ENCODE measurements at places on chromosomes 5 and 9.
A peak's percentile ranks its signal among the peaks of the same experiment; 100 is the strongest.

- DNase-seq = no peak
These were observed 22.6 kb upstream of the SLC12A7 start for GRCh38 chr5:1134478-1134877.

DNA sequence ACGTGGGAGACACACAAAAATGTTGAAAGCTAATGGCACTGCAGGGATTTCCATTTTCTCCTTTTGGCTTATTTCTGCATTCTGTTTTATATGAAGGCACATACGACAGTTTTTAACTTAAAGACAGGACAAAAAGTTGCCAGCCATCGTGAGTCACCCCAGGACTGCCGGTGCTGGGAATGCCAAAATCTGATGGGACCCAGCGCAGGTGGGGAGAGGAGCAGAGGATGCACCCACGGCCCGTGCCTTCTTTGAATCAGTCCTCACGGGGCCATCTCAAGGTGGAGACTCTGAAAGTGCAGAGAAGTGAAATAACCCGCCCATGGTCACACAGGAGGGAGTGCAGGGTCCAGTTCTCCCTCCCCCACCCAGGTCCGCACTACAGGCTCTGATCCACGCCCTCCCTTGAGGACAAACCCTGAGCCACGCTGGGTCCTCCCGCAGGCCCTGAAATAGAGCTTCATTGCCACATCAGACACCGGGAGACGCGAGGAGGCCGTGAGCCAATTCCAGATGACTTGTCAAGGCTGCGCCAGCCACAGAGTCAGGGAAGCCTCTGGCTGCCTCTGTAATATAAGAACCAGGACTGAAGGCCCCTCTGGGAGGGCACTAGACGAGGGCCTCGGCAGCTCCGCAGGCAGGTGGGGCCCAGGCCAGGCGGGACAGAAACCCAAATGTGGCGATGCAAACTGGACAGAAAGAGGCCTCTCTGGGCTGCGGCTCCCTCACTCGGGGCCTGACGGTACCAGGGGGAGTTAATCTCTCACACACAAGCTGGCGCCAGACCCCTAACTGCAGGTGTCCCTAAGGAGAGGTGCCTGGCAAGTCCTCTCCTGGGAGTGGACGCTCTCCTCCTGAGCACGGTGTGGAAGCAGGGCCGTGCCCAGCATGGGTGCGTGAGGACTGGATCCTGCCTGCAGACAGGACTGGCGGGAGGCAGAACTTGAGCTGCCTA is 22.9 kb downstream of the ADAMTS2 start:
- peak; percentile 57 for DNase-seq

DNA sequence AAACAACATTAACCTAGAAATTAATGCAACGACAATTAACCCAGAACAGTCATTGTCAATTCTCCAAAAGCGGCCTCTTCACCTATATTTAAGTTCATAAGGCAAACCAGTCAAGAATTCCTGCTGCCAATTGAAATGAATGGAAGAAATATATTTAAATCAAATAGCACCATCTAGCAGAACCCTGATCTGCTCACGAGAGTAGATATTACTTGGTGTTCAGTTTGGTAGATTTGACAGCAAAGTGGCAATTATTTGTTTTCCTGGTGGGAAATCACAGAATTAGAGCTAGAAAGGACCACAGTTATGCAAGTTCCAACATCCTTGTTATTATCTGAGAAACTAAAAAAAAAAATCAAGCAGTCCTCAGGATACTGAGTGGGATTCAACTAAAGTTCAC is 2.3 kb downstream of the SSBP2 start:
- DNase-seq = no peak

DNA sequence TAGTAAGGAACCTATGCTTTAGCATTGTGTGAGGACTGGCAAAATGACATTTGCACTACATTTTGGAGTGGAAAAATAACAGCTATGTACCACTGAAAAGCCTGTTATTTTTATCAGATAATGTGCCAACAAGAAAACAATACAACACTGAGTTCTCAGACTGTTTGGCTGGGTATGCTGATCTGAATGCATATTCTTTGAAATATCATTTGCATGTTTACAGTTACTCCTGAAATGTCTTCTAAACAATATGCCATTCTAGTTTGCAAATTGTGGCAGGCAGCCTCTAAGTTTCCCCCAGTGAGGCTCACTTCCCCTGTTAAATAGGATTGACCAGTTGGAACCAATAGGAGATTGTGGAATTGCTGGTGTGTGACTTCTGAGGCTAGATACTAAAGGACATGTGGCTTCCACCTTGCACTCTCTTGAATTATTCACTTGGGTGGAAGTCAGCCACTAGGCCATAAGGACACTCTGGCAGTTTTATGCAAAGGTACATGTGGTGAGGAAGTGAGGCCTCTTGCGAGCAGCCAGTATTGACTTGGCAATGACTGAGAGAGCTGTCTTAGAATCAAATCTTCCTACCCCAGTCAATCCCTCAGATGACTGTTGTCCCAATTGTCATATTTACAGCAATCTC is 250.4 kb upstream of the PCSK5 start:
- DNase-seq = no peak

- no peak for DNase-seq
These were observed 38.4 kb upstream of the SMIM15 start for GRCh38 chr5:61200582-61201155.

GRCh38 chr9:131645078-131645776 is 94.6 kb downstream of the RAPGEF1 start:
- peak; percentile 28 for DNase-seq

GRCh38 chr9:120846906-120847305 is 4.2 kb upstream of the PSMD5 start:
- DNase-seq = no peak

DNA sequence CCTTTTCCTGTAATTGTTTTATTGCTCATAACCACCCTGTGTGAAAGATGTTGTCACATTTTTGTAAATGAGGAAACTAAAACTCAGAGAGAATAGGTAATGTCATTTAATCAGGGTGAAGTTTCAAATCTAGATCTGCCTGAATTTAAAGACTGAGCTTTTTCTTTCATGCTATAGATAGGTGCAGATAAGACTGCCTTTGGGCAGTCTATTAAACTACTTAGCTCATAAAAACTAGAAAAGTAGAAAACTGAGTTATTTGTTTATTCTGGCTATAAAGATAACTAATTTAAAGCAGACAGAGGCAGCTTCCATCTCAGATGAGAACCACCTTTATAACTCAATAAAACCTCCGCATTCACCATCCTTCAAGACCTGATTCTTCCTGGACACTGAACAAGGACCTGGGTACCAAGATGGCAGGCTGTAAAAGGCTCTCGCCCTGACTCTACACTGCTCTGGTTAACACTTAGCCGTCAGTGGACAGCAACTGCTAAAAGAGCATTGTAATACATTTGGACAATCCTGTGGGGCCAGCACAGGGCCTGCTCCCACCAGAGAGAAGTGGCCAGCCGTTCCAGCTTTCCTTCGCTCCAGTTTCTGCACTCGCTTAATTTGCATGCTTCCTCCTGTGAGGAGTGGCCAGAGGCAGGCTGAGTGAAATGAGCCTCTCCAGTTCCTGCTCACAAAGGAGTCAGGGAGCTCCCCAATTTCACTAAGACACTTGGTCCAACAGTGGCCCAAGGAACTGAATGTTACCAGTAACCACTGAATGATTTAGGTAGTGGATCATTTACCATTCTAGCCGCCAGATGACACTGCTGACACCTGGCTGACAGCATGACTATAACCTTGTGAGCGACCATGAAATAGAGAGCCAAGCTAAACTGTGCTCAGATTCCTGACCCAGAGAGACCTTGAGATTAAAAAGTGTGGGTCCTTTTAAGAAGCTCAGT is 566.4 kb downstream of the EFNA5 start:
- no peak for DNase-seq

DNA sequence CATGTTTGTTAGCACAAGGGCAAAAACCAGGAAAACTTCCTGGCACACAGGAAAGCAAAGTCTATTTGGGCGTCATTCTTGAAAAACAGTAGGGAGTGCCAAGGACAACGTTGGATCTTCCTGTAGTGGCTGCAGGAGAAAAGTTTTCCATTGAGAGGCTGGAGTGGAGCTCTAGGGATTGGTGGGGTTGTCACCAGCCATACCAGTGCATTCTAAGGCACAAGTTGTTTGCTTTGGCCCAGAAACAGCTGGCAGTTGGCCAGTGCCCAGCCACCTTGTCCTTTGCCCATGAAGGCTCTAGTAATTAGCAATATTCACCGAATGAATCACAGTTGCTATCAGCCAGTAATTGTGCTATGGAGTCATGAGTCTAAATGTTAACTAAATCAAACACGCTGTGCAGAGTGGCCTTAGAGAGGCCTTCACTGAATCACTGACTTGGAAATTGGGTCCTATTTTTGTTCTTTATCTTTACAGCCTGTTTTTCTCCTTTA is 26.4 kb downstream of the TNFSF15 start:
- DNase-seq = no peak

GRCh38 chr5:10091701-10092100 is 158.0 kb downstream of the ATPSCKMT start:
- no peak for DNase-seq

DNA sequence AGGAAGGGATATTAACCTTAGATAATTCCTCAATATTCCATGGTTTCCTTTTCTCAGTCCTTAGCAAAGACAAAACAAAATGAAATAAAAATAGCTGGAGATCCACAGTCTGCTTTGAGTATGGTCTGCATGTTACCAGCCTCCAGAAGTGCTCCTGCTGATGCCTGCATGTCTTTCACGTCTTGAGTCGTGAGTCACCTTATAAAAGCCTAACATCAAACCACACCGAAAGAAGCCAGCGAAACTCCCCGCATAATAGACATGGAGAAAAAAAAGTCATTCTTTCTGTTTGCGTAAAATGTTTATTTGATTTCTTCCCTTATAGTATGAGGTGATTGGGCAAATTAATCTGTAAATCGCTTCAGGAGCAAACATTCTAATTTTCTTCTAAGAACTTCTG is 380.5 kb downstream of the SLCO4C1 start:
- no peak for DNase-seq

DNA sequence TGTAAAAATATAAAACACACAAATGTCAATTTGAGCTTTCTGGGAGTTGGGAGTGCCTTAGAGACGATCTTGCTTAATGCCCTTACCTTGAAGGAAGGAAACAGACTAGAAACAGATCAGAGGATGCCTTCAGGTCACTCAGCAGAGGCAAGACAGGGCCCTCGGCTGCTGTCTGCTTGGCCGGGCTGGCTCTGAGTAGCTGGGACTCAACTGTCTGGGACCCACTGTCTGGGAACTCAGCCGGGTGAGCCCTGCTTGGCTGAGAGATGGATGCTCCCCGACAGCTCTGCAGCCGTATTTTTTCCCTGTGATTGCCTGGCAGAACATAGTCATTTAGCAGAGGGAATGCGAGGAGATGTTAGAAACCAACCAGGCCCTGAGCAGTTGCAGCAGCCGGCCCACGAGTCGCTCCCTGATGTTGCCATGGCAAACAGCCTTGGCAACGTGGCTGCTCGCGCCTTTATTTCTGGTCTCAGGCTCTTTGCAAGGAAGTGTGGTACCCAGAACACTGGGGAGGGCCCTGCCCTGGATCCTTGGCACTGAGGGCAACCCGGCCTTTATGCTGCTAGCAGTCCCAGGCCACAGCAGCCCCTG is 10.9 kb downstream of the PPARGC1B start:
- no peak for DNase-seq

GRCh38 chr9:120538339-120538738 is 41.6 kb downstream of the CDK5RAP2 start:
- DNase-seq = no peak

DNA sequence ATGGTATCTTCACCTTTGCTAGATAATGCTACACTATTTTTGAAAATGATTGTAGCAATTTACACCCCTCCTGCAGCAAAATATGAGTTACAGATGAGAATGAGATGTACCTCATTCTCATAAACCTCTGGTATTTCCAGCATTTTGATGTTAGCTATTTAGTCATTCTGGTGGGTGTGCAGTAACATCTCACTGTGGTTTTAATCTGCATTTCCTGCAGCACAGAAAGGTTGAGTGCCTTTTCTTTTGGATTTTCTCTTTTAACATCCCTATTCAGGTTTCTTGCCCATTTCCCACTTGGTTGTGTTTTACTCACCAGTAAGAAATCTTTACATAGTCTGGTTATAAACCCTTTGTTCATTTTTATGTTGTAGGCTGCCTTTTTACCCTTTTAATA is 206.2 kb downstream of the NR3C1 start:
- DNase-seq = no peak

DNA sequence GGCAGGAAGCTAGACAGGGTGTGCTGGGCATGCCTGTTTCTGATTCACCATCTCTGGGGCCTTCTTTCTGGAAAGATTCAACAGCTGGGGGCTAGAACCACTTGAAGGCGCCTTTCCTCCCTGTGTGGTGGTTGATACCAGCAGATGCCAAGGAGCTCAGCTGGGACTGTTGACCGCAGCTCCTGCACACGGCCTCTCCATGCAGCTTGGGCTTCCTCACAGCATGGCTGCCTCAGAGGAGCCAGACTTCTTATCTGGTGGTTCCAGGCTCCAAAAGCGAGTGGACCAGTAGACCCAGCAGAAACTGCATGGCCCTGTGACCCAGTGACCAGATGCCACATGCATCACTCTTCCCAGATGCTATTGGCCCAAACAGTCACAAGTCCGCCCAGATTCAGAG is 74.7 kb upstream of the COL5A1 start:
- no peak for DNase-seq

GRCh38 chr9:97501177-97501971 is at the start of gene TMOD1:
TSS of gene TMOD1 (plus strand) at chr9:97501666. CDS start at chr9:97524189, 22,523 bp downstream.
- no peak for DNase-seq

GRCh38 chr9:136622538-136622948 is 40.2 kb upstream of the EGFL7 start:
- no peak for DNase-seq

DNA sequence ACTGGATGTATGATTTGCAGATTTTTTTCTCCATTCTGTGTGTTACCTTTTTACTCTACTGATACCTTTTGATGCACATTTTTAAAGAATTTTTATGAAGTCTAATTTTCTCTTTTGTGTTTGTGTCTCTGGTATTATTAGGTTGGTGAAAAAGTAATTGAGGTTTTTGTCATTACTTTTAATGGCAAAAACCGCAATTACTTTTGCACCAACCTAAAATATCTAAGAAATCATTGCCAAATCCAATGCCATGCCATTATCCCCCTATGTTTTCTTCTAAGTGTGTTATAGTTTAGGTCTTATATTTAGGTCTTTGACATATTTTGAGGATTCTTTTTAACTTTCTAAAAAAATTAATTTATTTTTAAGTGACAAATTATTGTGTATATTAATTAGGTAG is 43.4 kb upstream of the STARD4 start:
- no peak for DNase-seq

DNA sequence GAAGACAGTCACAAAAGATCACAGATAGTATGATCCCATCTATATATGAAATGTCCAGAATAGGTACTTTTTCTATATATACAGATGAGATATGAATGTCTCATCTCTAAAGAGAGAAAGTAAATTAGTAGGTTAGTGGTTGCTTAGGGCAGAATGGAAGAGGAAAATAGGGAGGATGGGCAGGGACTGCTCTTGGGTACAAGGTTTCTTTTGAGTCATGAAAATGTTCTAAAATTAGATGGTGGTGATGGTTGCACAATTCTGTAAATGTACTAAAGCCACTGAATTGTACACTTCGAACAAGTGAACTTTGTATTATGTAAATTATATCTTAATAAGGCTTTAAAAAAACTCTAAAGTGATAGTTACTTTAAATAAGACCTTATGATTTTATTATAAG is 59.6 kb upstream of the GRAMD2B start:
- DNase-seq = no peak
